ENCODE measurements at places on chromosomes 2 and 18. TPM values are rescaled to one million over a fixed set of nuclear protein-coding genes. Genes with fewer than 3 reads are reported as not detected.

DNA sequence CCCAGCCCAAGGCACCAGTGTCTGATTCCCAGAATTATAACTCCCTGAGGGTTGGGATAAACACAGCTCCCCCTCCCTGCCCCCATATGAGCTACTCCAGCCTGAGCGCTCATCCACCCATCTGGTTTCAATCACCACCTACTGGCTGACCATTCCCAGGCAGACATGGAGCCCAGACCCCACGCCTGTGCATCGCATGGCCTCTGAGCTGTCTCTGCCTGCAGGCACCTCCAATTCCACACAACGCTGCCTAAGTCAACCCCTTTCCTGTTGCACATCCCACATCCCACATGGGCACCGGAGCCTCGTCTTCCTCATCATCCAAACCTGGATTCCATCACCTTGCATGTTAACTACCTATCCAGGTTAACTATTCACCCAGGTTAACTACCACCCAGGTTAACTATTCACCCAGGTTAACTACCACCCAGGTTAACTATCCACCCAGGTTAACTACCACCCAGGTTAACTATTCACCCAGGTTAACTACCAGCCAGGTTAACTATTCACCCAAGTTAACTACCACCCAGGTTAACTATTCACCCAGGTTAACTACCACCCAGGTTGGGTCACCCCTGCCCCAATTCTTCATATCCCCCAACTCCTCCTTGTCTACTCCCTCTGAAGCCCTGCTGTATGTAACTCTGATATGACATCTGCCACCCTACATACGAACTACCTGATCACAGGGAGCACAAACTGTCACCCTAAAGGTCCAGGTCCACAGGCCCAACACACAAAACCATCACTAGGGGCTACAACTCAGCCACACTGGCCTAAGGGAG lies 47.8 kb downstream of the TEX51 start:
- no peak for DNase-seq

- DNase-seq: no peak
Measured at GRCh38 chr18:31596081-31596872, 4.6 kb downstream of the TTR start.

GRCh38 chr2:116716444-116716843 lies 1098.0 kb upstream of the DDX18 start:
- no peak for DNase-seq

GRCh38 chr18:74006143-74006542 lies 141.5 kb downstream of the FBXO15 start:
- no peak for DNase-seq

- DNase-seq: no peak
Measured at GRCh38 chr18:62827397-62827796, 112.1 kb downstream of the PHLPP1 start.

DNA sequence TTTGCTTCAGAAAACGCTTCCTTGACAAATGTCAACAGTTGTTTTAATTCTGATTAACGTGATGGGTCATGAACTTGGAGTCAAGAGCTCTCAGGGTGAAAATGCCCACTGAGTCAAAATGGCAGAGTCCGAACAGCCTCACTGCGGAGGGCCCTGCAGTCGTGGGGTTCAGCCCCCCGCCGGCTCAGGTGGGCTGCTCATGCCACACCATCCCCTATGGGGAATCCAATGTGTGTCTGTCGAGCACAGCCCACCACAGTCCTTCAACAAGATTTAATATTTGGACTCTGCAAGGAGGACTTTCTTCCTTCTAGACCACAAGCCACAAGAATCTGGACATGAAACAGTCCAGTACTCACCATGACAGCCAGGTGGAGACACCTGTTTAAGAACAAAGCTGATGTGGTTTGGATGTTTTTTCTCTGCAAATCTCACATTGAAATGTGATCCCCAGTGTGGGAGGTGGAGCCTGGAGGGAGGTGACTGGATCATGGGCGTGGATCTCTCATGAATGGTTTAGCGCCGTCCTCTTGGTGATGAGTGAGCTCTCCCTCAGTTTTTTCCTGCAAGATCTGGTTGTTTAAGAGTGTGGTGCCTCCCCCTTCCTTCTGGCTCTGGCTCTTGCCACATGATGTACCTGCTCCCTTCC lies 201.0 kb downstream of the NDUFA10 start:
- peak; percentile 21 for DNase-seq

GRCh38 chr18:39494211-39494896 lies 1928.8 kb upstream of the CELF4 start:
- DNase-seq: no peak

DNA sequence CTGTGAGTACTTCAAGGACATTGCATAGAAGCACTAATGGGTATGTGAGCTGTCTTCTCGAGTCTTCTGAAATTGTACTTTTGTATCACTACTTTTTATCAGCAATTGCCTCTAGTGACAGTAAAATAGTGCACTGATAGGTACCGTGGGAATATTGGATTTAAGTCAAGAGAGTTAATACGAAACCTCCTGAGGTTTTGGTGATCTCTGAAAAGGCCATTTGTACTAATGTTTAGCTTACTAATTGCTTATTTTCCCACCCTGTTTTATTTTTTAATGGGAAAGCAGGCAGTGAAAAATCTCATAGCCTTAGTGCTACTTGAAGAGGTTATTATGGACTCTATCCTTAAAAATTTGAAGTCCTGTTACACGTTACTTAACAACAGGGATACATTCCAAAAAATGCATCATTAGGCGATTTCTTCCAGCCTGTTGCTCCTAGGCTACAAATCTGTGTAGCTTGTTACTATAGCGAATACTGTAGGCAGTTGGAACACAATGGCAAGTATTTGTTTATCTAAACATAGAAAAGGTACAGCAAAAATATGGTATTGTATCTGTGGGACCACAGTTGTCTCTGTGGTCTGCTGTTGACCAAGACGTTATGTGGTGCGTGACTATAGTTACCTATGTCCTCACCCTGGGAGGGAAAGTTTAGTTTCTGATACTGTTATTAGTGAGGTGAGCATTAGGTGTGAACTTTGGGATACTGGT lies 65.9 kb downstream of the CAB39 start:
- DNase-seq: no peak

- no peak for DNase-seq
Measured at GRCh38 chr2:239224199-239224570, 176.6 kb downstream of the HDAC4 start.

GRCh38 chr18:47754311-47755101 lies 176.0 kb downstream of the SMAD2 start:
- DNase-seq: no peak

- no peak for DNase-seq
Measured at GRCh38 chr2:28510184-28510583, 14.3 kb downstream of the PLB1 start.

DNA sequence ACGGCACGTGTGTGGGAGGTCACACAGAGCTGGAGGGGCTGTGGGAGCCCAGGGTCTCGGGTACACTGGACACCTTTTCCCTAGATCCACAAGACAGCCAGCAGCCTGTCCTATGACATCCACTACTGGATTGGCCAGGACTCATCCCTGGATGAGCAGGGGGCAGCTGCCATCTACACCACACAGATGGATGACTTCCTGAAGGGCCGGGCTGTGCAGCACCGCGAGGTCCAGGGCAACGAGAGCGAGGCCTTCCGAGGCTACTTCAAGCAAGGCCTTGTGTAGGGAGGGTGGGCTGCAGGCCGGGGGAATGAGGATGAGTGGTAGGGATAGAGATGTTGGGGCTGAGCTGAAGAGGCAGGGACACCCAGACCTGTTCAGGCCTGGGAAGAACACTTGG lies 6.6 kb downstream of the VIL1 start:
- DNase-seq: no peak

GRCh38 chr18:22300665-22301636 lies 116.8 kb downstream of the CTAGE1 start:
- no peak for DNase-seq

DNA sequence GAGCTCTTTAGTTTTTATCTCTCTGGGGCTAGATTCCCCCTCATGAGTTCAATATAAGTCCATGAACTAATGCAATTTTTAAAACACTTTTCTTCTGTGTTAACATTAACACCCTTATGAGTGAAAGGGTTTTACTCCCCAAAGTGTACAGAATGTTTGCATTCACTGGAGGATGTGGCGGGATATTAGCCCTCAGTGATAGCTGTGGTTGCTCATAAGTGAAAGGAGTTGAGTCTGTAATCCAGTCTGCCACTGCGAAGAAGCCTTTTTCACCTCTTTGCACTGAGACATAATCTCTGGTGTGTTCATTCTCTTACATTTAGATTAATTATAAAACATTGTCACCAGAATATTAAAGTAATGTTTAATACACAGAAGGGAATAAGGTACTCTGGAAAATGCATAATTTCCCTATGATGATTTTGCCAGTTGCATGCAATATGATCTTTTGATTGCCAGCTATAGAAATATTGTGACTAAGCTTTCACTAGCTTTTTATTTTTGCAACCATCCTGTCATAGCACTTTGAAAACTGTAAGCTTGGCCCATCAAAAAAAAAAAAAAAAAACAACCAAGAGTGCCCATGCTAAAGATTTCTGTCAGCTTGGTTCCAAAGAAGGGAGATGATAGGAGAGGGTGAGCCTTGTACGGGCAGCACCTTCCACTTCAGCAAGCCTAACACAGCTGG lies 113.2 kb downstream of the BCL11A start:
- no peak for DNase-seq

GRCh38 chr2:101972621-101973434 lies 18.9 kb upstream of the IL1R2 start:
- no peak for DNase-seq

GRCh38 chr2:45840481-45840880 lies 189.0 kb downstream of the PRKCE start:
- no peak for DNase-seq

DNA sequence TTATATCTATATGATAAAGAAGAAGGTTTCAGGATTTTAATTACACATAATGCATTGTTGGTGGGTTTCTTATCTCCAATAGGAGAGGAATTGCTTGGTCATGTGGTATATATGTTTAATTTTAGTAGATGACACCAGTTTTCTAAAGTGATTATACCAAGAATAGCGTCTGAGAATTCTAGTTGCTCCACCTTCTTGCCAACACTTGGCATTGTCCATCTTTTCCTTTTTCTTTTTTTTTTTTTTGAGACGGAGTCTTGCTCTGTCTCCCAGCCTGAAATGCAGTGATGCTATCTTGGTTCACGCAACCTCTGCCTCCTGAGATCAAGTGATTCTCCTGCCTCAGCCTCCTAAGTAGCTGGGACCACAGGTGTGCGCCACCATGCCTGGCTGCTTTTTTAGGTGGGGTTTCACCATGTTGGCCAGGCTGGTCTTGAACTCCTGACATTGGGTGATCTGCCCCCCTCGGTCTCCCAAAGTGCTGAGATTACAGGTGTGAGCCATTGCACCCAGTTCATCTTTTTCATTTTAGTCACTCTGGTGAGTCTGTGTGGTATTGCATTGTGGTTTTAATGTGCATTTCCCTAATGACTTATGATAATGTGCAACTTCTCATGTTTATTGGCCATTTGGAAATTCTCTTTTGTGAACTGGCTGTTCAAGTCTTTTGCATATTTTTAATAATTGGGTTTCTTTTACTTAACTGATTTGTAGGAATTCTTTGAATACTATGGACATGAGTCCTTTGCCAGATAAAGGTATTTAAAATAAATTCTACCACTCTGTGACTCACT lies 37.3 kb upstream of the ZNF512 start:
- DNase-seq: no peak

DNA sequence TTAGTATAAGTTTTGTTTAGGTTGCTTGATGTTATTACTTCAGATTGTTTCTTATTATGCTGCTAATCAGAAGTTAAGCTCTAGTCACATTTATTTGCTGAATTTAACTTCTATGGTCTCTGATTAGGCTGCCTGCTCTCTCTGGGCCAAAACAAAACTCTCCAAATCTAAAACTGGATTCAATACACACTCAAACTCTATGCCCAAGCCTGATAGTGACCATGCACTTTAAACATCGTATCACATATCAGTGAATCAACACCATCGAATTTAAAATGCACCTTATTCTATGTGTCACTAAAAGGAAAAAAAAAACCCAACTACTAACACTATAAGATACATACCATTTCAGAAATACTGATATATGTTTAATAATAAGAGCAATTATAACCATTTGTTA lies 76.9 kb upstream of the FRZB start:
- no peak for DNase-seq

- DNase-seq: no peak
Measured at GRCh38 chr18:65425366-65425765, 325.4 kb upstream of the CDH7 start.

GRCh38 chr2:23662941-23663920 lies 263.7 kb downstream of the ATAD2B start:
- no peak for DNase-seq

GRCh38 chr2:84897773-84898172 lies 7.7 kb upstream of the TMSB10 start:
- DNase-seq: no peak

DNA sequence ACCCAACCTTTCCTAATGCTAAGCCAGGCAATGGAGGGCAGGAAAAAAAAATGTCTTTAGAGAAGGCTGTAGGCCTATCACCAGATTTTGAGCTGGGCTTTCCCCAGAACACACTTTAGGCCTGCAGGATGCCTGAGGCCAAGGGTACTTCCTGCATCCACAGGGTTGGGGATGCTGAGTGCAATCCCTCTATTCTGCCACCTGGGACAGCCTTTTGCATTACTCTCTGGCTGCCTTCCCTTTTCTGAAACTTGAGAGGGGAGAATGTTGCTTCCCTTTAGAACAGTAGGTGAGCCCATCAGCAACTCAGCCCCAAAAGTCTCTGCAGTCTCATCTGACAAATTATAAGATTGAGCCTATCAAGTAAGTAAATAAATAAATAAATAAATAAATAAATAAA lies 195.2 kb downstream of the SLC8A1 start:
- no peak for DNase-seq

DNA sequence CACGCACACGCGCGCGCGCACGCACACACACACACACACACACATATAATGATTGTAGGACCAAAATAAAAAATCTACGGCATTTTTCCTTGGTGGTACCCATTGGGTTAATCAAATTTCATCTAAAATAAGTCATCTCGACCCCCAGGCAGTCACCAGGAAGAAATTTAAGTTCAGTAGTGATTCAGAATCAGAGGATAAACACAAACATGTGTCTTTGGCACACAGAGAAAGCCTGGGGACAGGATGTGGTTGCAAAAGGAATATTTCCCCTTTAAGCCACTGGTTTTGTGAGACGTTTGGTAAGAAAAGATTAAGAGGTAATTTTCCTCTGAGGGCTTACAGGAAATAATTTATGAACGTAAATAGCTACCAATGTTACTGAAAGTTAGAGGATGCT lies 171.6 kb upstream of the PIEZO2 start:
- DNase-seq: no peak

Gene TMEM37
- 11.3 TPM for total RNA-seq

Gene PLGLB2
- total RNA-seq: 2.6 TPM

Gene ZNF407
- total RNA-seq: 13.4 TPM

Gene MYL12A
- 437 TPM for total RNA-seq

Gene TMEM163
- total RNA-seq: 0.28 TPM

Gene LRATD1
- 1.6 TPM for total RNA-seq

Gene GPR155
- 4.6 TPM for total RNA-seq

Gene AOX1
- total RNA-seq: 241 TPM

Gene ERCC3
- total RNA-seq: 32.8 TPM

Gene SLC9A2
- 0.16 TPM for total RNA-seq

Gene IL36A
- total RNA-seq: not detected

Gene LTBP1
- total RNA-seq: 18.0 TPM

Gene SCYGR3
- not detected for total RNA-seq

Gene GKN2
- not detected for total RNA-seq

Gene ASB18
- total RNA-seq: not detected
